ENCODE measurements at places on chromosomes 12 and 14. TPM values are rescaled to one million over a fixed set of nuclear protein-coding genes. Genes with fewer than 3 reads are reported as not detected.

Gene BICD1
- total RNA-seq = 17.4 TPM

Gene PLEKHD1
- 0.03 TPM for total RNA-seq

Gene PRH2
- not detected for total RNA-seq

Gene ACSM4
- total RNA-seq = not detected

Gene RNASE3
- total RNA-seq = not detected

Gene POTEG
- total RNA-seq = not detected

Gene ESR2
- total RNA-seq = not detected

Gene TAS2R43
- not detected for total RNA-seq

Gene MAP3K9
- 4.7 TPM for total RNA-seq

Gene FAM234B
- 4.1 TPM for total RNA-seq

Gene COL2A1
- 0.02 TPM for total RNA-seq

Gene MIS18BP1
- 39.9 TPM for total RNA-seq

Gene BMAL2
- total RNA-seq = 26.0 TPM

Data from A549 treated with CpdA at 1 μM for 4 hours (cell line).